Thymus (tissue), 14 donors: ENCODE measurements at places on chromosomes 2 and 18. TPM values are rescaled to one million over a fixed set of nuclear protein-coding genes. Genes with fewer than 3 reads are reported as not detected.

DNA sequence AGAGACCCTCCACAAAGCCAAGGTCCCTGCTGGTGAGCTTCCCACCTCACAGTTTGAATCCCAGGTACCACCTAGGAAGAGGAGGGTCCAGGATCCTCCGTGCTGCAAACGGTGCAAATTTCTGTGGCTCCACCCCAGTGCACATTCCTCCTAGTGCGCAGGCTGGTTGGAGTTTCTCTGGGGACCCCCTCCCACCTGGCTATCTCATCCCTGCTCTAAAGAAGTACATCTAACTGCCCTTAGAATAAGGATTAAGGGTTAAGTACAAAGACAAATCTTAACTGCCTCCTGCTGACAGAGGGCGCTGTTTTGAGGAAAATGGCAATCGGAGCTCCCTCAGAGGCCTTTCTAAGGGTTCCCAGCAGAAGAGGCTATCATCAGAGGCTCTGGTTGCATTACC lies 109.6 kb upstream of the FSIP2 start:
- no peaks in the 10 kb centered on the region for H3K36me3 ChIP-seq
- no peaks in the 10 kb centered on the region for H3K4me1 ChIP-seq
- H3K27ac ChIP-seq: no peak overlapping the region
- DNase-seq: no peak
- no peaks in the 10 kb centered on the region for H3K27me3 ChIP-seq

- no peak overlapping the region for H3K4me3 ChIP-seq
- peaks cover 2% of the 10 kb centered on the region for H3K36me3 ChIP-seq
- H3K4me1 ChIP-seq: peaks cover 9% of the 10 kb centered on the region
- DNase-seq: no peak
- H3K27me3 ChIP-seq: no peaks in the 10 kb centered on the region
- H3K27ac ChIP-seq: no peak overlapping the region
Observed at GRCh38 chr2:135963841-135964240, 21.6 kb downstream of the DARS1 start.

GRCh38 chr2:96259497-96259921 lies 6.3 kb downstream of the TMEM127 start:
- peak overlapping the region; percentile 20 for H3K27ac ChIP-seq
- DNase-seq: no peak
- no peaks in the 10 kb centered on the region for H3K27me3 ChIP-seq

GRCh38 chr2:10876394-10876793 lies 35.3 kb upstream of the KCNF1 start:
- no peaks in the 10 kb centered on the region for H3K27me3 ChIP-seq
- H3K4me1 ChIP-seq: peaks cover 6% of the 10 kb centered on the region
- DNase-seq: no peak
- H3K27ac ChIP-seq: no peak overlapping the region
- no peak overlapping the region for H3K4me3 ChIP-seq

COPS9 gene
- 219 TPM for total RNA-seq

DNA sequence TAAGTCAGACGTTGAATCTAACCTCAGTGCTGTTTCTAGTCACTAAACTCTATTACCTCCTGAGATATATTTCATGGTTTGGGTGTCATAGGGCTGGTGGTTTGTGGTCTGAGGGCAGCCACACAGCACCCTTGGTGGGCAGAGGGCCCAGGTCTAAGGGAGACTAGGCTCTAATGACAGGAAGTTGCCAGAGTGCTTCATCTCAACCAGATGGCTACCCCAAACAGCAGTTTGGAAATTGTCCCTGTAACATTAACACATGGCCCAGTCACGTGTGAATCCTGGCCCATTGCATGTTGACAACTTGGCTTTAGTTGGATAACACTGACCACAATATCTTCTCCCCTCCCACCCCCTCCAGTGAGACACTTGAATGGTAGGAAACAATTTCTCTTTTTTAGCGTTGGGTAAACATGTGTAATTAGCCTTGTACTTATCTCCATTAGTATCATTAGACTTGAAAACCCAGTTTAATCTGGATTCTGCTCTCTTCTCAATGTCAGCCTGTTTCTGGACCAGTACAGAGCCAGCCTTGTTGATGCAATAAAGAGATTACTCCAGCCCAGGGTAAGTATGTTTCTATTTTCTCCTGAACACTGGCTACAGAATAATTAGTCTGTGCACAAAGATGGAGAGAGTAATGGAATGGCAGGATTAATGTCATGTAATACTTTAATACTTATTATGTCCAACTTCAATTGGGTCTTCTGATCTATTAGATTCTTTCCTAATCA lies 187.8 kb upstream of the SIX3 start:
- H3K36me3 ChIP-seq: no peaks in the 10 kb centered on the region
- H3K27me3 ChIP-seq: no peaks in the 10 kb centered on the region
- DNase-seq: no peak
- no peak overlapping the region for H3K27ac ChIP-seq
- H3K4me1 ChIP-seq: no peaks in the 10 kb centered on the region
- no peak overlapping the region for H3K4me3 ChIP-seq

UGT1A1 gene
- total RNA-seq: 0.09 TPM

MYO7B gene
- 4.4 TPM for total RNA-seq

DNA sequence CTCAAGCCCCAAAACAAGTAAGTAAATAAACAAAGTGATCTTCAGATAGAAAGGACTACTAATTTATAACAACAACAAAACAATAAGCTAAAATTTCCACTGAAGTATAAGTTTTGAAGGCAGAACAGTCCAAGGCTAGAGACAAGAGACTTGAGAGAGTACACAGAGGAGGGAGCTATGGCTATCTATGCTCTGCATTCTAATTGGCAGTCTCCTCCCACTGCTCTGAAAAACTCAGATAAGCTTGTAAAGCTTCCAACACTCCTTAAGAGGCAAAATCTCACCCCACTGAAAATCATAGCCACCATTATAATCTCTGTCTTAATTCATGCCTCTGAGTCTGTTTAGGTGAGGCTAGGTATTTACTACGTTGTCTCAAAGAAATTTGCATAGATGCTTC lies 714.6 kb upstream of the LRATD1 start:
- H3K36me3 ChIP-seq: no peaks in the 10 kb centered on the region
- H3K4me3 ChIP-seq: no peak overlapping the region
- H3K27me3 ChIP-seq: no peaks in the 10 kb centered on the region
- no peak for DNase-seq
- H3K27ac ChIP-seq: no peak overlapping the region

GRCh38 chr2:239876271-239876947 lies 148.7 kb downstream of the NDUFA10 start:
- peaks cover 5% of the 10 kb centered on the region for H3K4me1 ChIP-seq
- DNase-seq: no peak
- H3K36me3 ChIP-seq: no peaks in the 10 kb centered on the region
- H3K4me3 ChIP-seq: no peak overlapping the region
- no peaks in the 10 kb centered on the region for H3K27me3 ChIP-seq

- H3K27me3 ChIP-seq: no peaks in the 10 kb centered on the region
- H3K4me3 ChIP-seq: no peak overlapping the region
- no peaks in the 10 kb centered on the region for H3K4me1 ChIP-seq
- H3K36me3 ChIP-seq: no peaks in the 10 kb centered on the region
Observed at GRCh38 chr18:71797554-71797953, 746.6 kb downstream of the CBLN2 start.
